ENCODE measurements at places on chromosomes 6 and 20.

GRCh38 chr6:2661651-2662050 is 89.1 kb downstream of the MYLK4 start:
- DNase-seq, result no peak

GRCh38 chr20:8315639-8316573 is 183.8 kb downstream of the PLCB1 start:
- DNase-seq, result no peak

DNA sequence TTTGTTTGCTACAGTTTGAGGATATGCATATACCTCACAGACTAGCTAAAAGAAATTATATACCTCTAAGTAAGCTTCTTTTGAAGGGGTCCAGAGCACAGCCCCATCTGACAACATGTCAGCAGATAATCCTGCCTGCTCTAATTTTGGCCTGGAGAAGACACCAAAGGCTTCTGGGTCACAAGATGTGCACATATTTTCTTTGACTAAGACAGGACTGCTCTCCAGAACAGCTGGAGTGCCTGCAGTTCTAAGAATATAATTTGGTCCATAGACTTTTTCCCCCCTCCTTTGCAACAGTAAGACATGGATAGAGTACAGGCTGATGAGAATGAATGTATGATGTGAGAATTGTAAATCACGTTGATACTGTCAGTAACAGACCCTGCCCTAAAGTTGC is 107.9 kb upstream of the KCNK16 start:
- DNase-seq, result no peak

- no peak for DNase-seq
These were observed 35.5 kb downstream of the SESN1 start for GRCh38 chr6:109059153-109059552.

DNA sequence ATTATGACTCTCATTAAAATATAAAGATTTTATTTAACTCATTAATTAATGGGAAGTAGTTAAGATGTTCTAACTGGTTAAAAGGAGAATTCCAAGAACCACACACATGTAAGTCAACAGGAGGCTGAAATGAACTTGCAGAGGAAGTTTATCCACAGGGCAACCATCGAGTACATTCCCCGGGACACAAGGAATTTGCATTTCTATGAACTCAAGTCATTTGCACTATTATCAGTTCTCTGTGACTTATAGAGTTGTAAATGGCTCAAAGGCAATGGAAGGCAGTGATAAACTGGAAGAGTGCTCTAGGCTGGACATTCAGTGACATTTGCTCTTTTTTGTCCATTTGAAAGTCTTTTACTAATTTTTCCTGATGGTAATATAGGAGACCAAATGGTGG is 97.4 kb downstream of the SNX5 start:
- DNase-seq, result no peak

- no peak for DNase-seq
These were observed 17.3 kb downstream of the BPHL start for GRCh38 chr6:3135668-3136291.

DNA sequence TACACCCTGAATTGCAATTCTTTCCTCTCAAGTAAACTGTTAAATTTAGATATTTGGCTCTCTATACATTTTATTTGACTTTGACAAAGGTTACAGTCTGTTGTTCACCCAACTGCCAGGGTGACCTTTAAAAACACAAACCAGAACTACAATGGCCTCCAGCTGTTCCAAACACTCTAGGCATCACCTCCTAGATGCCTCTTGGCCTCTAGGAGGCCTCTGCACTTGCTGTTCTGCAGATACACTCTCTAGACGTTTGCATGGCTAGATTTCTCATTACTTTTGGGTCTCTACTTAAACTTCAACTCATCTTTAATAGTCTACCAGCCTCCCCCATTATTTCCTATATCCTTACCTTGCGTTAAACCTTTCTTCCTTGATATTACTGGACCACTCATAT is 102.8 kb upstream of the BEND3 start:
- DNase-seq, result no peak

DNA sequence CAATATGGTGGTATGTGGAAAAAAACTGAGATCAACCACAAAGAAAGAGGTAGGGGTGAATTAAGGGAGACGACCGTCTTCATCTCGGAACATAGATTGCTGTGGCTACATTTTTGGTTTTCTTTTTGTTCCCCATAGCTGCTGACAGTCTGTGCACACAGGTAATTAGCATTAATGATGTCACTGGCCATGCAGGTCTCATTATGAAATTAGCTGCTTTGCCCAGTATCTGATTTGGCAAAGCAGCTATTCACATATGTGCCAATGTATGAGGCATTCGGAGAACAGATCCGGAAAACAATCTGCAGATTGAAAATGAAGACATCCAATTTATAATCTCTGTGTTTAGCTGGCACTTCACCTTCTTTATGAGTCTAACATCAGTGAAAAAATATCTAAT is 13.1 kb downstream of the NOX3 start:
- DNase-seq, result no peak

DNA sequence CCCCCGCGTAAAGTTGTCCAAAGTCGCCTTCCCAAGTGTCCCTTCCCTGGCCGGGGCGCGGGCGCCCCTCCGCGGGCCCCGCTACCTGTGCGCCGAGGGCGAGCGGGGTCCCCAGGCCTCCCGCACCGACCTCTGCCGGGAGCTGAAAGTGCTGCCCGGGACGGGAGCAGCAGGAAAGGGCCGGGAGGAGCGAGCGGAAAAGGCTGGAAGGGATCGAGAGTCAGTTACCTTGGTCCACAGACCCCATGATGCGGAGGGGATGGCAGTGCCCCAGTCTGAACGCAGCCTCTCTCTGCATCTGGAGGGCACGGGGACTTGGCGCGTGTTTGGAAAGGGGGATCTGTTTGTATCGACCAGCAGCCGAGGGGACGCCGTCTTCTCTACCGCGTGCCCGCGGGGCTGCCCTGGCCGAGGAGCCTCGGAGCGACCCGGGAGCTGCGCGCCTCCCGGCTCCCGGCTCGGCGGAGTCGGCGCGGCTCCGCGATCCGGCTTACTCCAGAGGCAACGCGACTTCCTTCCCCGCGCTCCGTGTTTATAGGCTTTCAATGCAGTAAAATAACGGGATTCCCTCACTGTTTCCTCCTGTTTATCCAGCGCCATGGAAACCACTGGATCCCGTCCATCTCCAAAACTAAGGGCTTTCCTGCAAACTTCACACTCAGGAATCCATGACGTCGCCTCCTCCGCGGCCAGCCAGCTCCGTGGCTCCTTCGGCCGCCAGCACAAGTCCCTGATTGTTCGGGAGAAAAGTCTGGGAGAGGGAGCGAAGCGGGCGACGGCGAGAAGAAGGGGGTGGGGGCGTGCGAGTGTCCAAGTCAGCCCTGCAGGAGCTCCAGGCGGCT is 20.0 kb upstream of the NFATC2 start:
- DNase-seq, result no peak

DNA sequence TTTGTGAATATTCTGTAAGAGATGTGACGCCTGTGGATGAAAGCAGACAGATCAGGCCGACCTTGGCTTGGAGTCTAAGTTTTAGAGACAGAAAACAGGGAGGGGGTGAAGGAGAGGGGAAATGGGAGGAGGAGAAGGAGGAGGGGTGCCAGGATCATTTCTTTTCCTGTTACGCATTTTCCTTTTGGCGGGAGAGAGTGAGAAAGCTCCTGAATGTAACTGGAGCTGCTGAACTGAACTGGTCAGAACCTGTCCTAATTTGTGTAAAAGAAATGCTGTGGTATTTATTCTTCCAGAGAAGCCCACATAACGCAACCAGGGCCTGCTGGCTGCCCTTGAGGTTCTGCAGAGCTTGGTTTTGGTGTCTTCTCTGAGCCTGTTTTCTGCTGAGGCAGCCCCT is 41.9 kb downstream of the UTRN start:
- no peak for DNase-seq

DNA sequence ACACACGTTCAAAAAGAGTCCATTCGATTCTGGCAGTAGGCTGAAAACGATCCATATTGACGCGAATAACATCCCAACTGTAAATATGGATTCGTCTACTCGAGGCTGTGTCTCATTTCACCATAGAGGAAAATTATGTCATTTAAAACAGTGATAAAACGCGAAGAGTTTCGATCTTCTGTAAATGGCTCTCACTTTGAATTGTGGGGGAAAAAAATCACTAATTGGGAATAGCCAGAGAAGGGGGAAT is 845 bp upstream of the MARCKS start:
- no peak for DNase-seq

DNA sequence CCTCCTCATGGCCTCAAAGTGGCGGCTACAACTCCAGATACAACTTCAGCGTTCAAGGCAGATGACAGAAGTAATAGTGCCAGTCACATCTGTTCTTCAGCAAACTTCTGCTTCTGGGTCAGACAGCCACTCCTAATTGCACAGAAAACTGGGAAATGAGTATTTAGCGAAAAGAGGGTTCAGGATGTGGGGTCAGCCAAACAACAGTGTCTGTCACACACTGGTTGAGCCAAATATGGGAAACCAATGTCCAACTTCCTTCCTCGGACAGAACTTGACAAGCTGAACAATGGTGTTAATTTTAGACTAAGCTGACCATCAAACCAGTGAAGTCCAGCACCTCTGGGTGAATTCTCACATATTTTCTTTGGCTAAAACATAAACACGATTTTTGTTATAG is 22.1 kb downstream of the NUDT3 start:
- no peak for DNase-seq

DNA sequence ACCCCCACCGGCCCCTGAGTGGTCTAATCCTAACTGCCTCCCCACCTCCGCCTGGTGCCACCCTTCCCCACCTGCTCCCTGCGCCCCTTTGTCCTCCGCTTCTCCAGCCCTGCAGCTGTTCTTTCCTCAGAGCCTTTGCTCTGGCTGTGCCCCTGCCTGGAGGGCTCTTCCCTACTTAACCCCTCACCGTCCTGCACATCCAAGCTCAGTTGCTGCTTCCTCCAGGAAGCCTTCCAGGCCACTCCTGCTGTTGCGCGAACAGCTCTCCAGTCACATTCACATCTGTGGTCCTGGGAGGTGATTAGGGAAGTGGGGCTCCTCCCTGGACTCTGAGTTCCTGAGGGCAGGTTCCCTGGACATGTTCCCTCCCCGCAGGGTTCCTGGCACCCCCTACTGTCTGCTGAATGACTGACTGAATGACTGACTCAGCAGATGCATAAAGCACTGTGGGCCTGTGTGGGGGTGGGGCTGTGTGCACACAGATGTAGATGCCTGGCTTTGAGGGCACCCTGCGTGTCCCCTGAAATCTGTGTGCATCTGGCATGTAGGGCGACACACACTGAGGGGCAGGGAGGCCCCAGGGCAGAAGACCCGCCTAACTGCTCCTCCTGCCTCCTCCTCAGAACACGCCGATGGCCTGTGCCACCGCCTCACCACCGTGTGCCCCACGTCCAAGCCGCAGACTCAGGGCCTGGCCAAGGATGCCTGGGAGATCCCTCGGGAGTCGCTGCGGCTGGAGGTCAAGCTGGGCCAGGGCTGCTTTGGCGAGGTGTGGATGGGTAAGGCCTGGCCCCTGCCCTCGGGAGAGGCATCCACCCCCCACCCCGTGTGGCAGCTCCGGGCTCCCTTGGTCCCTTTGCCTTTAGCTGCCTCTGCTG is 51.4 kb downstream of the SRC start:
- DNase-seq, result no peak

- DNase-seq, result peak; percentile 30
These were observed 12.5 kb upstream of the BCKDHB start for GRCh38 chr6:80094017-80094416.

DNA sequence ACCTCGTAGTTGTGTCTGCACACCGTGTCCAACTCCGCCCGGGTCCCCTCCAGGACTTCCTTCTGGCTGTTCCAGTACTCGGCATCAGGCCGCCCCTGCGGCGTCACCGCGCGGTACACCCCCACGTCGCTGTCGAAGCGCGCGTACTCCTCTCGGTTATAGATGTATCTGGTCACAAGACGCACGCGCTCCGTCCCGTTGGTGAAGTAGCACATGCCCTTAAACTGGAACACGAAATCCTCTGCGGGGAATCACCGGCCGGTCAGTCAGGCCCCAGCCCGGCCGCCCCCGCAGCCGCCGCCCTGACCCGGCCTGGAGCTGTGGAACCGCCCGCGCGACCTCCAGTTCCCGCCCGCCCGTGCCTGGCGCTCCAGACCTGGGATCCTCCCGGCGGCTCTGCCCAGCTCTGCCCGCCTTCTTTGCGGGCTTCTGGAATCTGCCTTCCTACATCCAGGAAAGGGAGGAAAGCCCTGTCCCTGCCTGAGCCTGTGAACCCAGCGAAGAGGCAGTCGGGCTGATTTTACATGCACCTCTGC is 1.6 kb downstream of the HLA-DQB1 start:
- DNase-seq, result no peak

GRCh38 chr6:40556881-40557280 is 30.3 kb downstream of the LRFN2 start:
- DNase-seq, result no peak
